ENCODE measurements at places on chromosomes 7 and 10.
A peak's percentile ranks its signal among the peaks of the same experiment; 100 is the strongest.

DNA sequence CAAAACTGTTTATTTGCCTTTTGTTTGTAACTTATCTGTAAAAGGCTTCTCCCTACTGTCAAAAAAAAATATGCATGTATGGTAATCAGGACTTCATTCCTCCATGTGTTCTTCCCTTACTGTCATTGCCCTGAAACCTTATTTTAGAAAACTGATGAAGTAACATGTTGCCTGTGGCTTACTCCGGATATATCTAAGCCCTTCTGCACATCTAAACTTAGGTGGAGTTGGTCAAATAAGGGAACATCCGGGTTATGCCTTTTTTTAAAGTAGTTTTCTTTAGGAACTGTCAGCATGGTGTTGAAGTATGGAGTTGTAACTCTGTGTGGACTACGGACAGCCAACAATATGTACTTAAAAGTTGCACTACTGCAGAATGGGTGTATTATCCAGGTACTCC lies 6.2 kb downstream of the SAR1A start:
- H3K4me1 ChIP-seq, result peaks cover 70% of the 10 kb centered on the region
- H3K4me3 ChIP-seq, result no peak overlapping the region
- DNase-seq, result no peak
- H3K36me3 ChIP-seq, result peaks cover 71% of the 10 kb centered on the region

DNA sequence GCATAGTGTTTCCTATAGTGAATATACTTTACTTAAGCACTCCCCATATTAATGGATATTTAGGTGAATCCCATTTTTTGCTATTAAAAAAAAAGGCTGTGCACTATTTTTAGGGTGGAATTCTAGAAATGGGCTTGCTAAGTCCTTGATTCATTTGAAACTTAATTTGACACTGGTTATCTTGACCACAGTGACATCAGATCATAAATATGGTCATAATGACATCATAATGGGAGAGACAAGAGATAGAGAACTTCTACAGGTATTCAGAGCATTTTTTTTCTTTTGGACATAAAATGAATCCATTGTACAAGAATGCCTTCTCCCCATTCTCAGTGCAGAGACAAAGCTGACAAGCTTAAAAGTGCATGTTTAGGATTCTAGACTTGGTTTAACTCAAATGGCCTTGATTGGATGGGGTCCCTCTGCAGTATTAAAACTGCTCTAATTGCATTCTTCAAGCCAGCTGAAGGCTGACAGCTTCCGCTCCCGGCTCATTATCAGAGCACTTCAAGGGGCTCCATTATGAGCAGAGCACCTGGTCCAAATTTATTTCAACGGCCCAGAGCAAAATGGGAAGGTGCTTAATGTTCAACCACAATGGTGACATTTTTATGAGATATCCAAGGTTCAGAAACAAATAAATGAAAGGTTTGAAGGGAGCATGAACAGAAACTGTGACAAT lies 104.8 kb downstream of the JAZF1 start:
- H3K27me3 ChIP-seq, result no peaks in the 10 kb centered on the region
- no peak overlapping the region for H3K4me3 ChIP-seq
- H3K4me1 ChIP-seq, result no peaks in the 10 kb centered on the region
- no peak for DNase-seq
- no peaks in the 10 kb centered on the region for H3K36me3 ChIP-seq

DNA sequence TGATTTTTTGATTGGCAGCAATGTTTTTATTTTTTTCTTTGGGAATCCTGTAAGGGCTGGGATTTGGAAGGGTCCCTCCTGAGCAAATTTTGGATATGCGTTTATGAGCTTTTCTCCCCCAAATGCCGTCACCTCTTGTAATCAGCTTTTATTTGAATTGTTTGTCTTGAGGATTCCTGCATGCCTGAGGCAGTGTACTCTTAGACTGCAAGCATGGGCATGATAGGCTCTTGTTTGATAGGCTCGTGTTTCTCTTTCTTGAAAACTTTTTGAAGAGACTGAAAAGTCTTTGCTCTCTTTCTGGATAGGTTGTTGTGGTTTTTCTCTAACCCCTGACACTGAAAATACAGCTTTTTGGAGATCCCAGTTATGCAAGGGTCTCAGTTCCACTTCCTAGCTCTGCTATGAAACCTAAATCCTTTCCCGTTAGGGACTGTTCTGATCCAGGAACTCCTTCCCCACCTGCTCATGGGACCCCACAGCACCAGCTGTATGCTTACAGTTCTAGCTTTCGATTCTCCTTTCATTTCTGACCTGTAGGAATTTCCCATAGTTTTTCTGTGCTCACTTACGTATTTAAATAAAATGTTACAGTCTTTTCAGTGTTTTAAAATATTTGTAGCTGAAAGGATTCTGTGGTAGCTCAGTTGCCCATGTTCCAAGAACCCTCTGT lies 17.2 kb downstream of the TSPAN13 start:
- no peak overlapping the region for H3K4me3 ChIP-seq
- H3K36me3 ChIP-seq, result no peaks in the 10 kb centered on the region
- H3K27ac ChIP-seq, result no peak overlapping the region
- DNase-seq, result no peak
- no peaks in the 10 kb centered on the region for H3K4me1 ChIP-seq

DNA sequence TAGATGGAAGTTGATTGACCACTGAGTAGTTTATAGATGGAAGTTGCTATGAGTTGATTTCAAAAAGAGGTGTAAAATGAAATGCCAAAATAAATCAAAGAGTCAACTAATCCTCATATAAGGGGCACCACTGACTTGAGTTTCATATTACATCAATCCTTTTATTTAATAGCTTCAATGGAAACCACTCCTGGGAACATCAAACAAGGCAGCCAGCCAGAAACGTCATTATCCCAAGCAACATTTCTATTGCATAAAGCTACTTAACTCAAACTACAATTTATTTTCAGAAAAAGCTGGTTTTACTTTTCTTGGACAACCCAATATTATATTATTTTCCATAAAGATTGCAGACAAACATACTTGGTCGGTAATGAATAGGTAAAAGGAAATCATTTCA lies 162.1 kb downstream of the TSPAN12 start:
- no peaks in the 10 kb centered on the region for H3K4me1 ChIP-seq
- H3K36me3 ChIP-seq, result no peaks in the 10 kb centered on the region
- no peak for DNase-seq
- no peak overlapping the region for H3K27ac ChIP-seq
- H3K27me3 ChIP-seq, result no peaks in the 10 kb centered on the region

DNA sequence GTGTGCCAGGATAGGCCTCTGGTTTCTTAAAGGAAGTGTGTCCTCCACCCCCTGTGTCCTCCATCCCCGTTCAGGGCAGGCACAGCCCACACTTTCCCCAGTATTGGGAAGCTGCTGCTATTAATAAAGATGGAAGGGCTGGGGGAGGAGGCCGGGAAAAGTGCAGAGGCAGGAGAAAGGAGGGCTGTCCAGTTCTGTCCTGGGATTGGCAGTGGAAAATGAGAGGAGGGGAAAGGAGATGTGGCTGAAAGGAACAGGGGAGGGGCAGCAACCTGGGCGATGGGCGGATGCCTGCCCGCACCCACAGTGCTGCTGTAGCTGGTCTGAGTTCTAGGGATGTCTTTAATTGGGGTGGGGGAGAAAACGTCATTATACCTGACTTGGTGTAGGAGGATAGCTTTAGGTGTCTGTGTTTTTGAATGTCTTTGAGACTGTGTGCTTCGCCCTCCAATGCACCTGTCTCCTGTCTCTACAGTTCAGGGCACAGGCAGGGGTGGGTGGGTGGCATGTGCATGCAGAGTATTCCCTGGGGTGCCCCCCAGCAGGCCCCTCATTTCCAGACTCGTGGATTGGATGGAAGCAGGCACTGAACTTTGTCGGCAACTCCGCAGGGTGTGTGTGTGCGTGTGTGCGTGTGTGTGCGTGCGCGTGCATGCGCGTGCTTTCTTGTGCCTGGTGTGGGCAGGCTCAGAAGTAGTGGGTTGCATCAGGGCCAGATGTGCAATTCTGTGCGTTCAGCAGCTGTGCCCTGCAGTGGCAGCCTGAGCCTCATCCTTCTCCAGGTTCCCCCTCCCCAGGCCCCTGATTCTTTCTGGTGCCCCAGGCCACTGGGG lies 2.5 kb downstream of the TRIM8 start:
- peaks cover 56% of the 10 kb centered on the region for H3K4me1 ChIP-seq
- H3K27me3 ChIP-seq, result no peaks in the 10 kb centered on the region
- peak overlapping the region; percentile 98 for H3K27ac ChIP-seq
- peaks cover 23% of the 10 kb centered on the region for H3K36me3 ChIP-seq

GRCh38 chr10:124220547-124220946 lies 127.1 kb upstream of the CHST15 start:
- no peak overlapping the region for H3K27ac ChIP-seq
- no peaks in the 10 kb centered on the region for H3K36me3 ChIP-seq
- peaks cover 14% of the 10 kb centered on the region for H3K4me1 ChIP-seq

Measured in activated CD4-positive, alpha-beta memory T cell treated with anti-CD3 and anti-CD28 coated beads, Interleukin-2, amount 10 ng/mL, durations not matched to agents 7 days and 5 days (primary cell).